Stimulated activated CD4-positive, alpha-beta T cell treated with anti-CD3 and anti-CD28 coated beads, Interleukin-15, amount 100 ng/mL, for 1 hour (primary cell): ENCODE measurements at places on chromosomes 6 and 20.

- no peak for DNase-seq
These were observed 10.7 kb downstream of the TRERF1 start for GRCh38 chr6:42440778-42441696.

- no peak for DNase-seq
These were observed 11.4 kb downstream of the PBOV1 start for GRCh38 chr6:138206862-138207261.

- no peak for DNase-seq
These were observed 338.7 kb upstream of the RUNX2 start for GRCh38 chr6:44989391-44989790.

DNA sequence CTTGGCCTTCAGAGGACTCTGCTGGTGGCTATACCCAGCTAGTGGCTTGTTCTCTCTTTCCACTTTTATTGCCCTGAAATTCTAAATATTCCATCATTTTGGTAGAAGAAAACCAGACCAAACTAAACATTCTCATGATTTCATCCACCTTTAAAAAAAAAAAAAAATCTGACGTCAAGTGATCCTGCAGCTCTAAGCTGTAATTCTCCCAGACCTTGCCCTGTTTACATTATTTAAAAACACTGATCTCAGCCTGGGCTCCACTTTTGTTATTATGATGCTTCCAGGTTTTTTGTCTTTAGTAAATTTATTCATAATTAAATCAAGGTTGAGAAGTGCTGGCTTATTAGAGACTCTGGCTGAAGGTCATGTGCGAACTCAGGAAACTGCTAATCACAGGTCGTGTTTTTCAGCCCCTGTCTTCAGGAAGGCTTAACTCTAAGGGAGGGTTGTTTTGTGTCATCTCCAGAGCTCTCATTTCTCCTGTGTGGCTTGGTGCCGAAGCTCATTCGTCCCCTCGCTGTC, 114.4 kb downstream of the MTHFD1L start:
- DNase-seq: no peak

DNA sequence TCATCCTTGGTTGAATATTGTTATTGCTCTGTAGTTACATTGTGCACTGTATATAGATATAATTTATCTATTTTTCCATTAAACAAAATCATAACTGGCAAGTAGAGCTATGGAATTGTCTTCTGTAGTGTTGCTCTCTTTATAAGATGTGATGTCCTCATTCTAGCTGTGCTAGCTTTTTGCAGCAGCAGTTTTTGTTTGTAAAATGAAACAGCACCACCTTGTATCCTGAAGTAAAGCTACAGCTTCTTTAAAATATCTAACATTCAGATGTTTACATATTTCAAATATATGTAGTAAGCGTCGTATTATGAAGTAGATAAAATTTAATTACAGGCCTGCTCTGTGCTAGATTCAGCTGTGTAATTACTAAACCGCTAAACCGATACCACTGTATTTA, 328.8 kb upstream of the MANEA start:
- no peak for DNase-seq

DNA sequence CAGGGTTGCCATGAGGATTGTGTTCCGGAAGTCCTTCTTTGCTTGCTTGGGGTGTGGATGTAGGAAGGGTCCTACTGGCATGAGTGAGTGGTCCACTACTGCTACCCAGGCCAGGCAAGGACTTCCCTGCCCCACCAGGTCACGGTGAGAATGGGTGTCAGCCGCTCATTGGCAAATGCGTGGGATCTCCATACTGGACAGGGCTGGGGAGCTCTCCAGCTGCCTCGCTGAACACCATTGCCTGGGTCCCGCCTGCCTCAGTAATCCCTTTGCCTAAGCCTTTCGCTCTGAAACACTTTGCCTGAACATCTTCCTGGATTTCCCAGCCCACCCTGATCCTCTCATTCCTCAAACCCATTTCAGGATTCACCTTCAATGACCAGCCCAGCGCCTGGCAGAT, 59.5 kb downstream of the CTCFL start:
- DNase-seq: no peak

- DNase-seq: no peak
These were observed 973.8 kb upstream of the SLC35B3 start for GRCh38 chr6:9409126-9409525.

DNA sequence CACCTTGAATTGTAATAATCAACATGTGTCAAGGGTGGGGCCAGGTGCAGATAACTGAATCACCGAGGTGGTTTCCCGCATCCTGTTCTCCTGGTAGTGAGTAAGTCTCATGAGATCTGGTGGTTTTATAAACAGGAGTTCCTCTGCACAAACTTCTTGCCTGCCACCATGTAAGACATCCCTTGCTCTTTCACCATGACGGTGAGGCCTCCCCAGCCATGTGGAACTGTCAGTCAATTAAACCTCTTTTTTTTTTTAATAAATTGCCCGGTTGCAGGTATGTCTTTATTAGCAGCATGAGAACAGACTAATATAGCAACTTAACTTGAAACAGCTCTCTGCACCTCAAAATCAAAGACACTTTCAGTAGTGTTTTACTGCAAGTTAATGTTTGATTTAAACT, 121.6 kb downstream of the OGFRL1 start:
- no peak for DNase-seq

DNA sequence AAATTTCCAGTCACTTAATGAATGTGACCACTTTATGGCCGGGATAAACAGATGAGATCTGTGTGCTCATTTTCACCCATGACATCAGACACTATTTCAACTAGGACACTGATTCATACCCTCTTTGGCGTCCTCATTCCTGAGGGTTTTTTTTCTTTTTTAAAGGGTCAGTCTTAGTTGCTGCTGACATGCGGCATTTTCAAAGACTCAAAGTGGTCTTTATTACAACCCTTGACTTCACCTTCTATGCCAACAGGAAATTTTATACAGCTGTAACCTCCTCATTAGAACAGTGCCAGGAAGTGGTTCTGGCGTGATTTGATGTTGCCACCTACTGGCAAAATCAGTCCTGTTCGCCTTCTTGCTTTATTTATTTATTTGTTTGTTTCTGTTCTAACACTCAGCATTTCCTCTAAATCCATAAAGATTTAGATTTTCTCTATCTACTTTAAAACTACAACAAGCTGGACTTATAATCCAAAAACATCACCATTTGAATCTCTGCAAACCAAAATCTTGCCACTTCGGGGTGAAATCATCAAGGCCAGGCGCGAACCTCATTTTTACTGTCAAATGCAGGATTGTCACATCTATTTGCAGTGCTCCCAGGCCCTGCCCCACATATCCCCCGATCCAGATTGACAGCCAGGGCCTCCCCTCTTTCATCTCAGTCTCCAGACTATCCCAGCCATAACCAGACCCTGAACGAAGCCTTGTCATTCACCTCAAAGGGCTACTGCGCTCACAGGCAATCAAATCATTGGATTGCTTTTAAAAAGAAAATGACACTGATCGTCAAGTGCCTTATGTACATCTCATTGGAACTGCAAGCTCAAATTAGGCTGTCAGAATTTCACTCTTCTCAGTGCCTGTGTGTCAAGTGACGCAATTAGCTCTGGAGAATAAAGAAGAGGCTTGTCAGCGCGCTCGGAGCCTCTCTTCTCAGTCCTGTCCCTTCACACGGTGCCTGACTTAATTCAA, 77.5 kb downstream of the C6orf118 start:
- DNase-seq: no peak

DNA sequence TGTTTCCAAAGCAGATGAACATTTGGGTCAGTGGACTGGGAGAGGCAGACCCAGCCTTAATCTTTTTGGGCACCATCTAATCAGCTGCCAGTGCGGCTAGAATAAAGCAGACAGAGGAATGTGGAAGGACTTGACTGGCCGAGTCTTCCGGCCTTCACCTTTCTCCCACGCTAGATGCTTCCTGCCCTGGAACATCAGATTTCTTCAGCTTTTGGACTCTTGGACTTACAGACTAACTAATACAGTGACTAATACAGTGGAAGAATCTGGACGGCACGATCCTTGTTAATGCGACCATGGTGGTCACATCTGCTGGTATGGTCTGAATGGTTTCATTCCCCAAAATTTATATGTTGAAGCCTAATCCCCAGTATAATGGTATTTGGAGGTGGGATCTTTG, 122.6 kb upstream of the NXT1 start:
- DNase-seq: no peak

GRCh38 chr6:42933205-42933604, 3.9 kb downstream of the CNPY3 start:
- no peak for DNase-seq

- no peak for DNase-seq
These were observed 392.4 kb upstream of the HS3ST5 start for GRCh38 chr6:114735025-114735735.

DNA sequence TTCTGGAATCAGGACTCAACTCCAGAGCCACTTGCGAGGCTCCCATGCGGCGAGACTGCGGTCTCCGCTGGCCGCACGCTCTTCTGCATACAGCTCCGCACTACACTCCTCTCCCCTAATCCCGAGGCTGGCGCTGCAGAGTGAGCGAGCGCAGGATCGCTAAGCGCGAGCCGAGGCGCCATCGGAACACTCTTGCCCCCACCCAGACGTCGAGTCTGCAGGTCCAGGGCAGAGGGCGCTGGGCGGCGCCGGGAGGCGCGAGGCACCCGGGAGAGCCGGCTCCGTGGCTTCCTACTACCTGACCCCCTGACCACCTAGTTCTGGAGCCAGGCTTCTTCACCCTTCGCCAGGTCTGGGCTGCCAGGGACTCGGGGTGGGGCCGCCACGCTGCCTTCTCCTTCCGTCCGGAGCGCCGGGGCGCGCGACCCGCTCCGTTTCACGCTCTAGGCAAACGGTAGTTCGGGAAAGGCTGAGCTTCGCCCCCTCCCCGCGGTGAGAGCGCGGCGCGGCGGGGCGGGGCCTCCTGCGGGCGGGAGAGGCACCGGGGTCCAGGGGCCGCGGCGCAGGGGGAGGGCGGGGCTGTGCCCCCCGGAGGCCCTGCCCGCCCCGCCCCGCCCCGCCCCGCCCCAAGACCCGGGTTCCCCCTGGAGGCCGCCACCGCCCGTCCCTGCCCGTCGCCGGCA, 5.4 kb upstream of the TUBB2A start:
- no peak for DNase-seq

DNA sequence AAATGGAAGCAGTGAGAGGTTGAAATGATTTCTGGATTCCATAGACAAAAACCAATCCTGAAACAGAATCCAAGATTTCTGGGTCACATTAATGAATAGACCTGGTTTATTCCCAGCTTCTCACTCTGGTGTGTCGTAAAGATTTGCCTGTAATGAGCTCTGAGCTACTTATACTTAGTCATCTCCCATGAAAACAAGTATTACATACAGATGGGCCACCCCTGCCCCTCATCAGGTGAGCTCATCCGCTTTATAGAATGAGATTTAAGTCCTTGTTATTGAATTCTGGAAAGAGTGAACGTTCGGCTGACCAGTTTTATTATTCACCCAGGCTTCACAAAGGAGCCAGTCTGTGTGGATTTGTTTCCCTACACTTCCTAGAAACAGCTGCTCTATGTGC, 47.1 kb upstream of the TMEM181 start:
- DNase-seq: no peak

- DNase-seq: no peak
These were observed 201.9 kb downstream of the MOXD1 start for GRCh38 chr6:132199343-132199742.

GRCh38 chr20:32191422-32191821, 16.1 kb downstream of the PLAGL2 start:
- no peak for DNase-seq

DNA sequence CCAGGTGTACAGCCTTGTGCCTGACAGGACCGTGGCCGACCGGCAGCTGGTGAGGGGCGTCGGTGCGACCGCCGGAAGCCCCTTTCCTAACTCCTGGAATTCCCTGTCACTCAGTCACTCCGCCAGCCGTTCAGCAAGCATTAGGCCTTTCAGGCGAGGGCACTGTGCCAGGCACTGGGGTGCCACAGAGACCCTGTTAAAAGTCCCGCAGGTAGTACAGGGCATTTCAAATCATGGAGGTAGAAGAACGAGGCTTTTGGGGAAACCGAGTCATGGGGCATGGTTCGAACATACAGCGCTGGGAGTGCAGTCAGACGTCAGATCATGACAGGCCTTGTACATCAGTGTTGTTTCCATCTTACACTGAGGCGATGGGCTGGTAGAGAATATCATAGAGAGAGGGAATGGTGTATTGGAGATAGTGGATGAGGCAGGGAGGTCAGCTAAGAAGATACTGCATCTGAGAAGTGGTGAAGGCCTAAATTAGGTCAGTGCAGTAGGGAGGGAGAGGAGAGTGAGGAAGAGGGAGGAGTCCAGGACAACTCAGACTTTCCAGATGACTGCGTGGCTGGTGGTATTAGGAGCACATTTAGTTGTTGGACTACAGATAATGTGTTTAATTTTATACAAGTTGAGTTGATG, 892 bp upstream of the DXO start:
- DNase-seq: no peak

- no peak for DNase-seq
These were observed 6.2 kb downstream of the STX16 start for GRCh38 chr20:58657262-58657661.

DNA sequence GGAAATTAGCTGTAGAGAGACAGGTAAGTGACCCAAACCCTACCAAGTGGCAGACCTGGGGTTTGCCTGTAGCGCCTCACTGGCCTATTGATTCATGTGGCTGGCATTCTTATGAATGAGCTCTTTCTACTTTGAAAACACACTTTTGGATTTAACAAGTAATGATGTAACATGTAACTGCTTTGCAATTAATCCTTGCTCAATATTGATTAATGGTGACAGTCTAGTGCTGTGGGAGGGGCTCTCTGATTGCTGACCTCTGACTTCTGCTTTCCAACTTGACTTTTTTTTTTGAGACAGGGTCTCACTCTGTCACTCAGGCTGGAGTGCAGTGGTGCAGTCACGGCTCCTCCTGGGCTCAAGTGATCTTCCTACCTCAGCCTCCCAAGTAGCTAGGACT, 82.7 kb downstream of the TIAM2 start:
- DNase-seq: no peak

- DNase-seq: no peak
These were observed 15.2 kb downstream of the NPEPL1 start for GRCh38 chr20:58707770-58708169.

DNA sequence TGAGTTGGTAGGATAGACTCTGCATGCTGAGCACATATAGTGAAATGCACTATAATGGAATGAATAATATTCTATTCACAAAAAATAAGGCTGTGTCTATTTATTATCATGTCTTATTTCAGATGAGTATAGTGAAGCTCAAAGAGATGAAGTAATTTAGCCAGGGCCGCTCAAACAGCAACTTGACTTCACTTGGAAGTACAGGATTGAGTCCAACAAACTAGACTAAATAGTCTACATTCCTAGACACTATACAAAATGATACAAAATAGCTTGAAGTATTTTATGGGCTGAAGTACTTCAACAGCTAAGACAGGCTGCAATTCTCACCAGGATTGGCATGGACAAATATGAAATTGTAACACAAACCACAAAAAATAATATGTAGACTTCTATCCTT, 144.5 kb upstream of the DST start:
- DNase-seq: no peak
